ENCODE measurements at places on chromosomes 11 and 22. TPM values are rescaled to one million over a fixed set of nuclear protein-coding genes. Genes with fewer than 3 reads are reported as not detected.

DNA sequence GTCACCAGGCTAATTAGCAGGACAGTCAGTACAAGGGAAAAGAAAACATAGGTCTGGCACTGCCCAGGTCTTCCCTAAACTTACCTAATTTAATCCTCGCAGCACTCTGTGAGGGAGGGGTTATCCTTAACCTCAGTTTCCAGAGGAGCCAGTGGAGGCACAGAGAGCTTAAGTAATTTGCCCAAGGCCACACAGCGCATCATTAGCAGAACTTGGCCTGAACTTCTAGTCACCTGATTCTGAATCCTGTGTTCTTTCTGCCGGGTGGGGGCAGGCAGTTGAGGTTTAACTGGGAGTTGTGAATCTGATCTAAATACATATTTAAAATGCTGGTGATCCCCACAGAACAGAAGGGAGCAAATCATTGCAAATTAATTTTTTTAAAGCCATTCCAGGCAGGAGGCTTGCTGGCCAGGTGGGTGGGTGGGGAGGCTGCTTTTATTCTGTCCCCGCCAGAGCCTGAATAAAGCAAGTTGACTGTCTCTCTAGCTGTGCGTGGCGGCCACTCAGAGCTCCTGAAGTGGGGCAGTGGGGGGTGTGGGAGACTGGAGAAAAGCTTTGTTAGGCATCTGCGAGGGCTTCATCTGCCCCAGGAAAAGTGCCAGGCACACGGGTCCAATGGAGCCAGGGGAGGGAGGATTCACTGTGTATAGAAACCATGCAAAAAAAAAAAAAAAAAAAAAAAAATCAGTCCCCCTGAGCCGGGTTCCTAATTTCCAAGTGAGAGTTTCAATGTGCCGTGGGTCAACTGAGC is 66.1 kb downstream of the NFAM1 start:
- H3K4me1 ChIP-seq = peaks cover 56% of the 10 kb centered on the region
- no peaks in the 10 kb centered on the region for H3K27me3 ChIP-seq
- H3K36me3 ChIP-seq = no peaks in the 10 kb centered on the region

CNIH2 gene
- polyA plus RNA-seq = not detected

- no peaks in the 10 kb centered on the region for H3K27me3 ChIP-seq
- H3K4me1 ChIP-seq = no peaks in the 10 kb centered on the region
- H3K4me3 ChIP-seq = no peak overlapping the region
- H3K36me3 ChIP-seq = no peaks in the 10 kb centered on the region
- peak; percentile 46 for DNase-seq
Measured at GRCh38 chr11:2542406-2542805, 97.6 kb downstream of the KCNQ1 start.

GNG3 gene
- polyA plus RNA-seq = 2.7 TPM

GRCh38 chr22:36430863-36431262 is 43.1 kb upstream of the MYH9 start:
- DNase-seq = no peak
- H3K27ac ChIP-seq = no peak overlapping the region
- no peak overlapping the region for H3K4me3 ChIP-seq

DNA sequence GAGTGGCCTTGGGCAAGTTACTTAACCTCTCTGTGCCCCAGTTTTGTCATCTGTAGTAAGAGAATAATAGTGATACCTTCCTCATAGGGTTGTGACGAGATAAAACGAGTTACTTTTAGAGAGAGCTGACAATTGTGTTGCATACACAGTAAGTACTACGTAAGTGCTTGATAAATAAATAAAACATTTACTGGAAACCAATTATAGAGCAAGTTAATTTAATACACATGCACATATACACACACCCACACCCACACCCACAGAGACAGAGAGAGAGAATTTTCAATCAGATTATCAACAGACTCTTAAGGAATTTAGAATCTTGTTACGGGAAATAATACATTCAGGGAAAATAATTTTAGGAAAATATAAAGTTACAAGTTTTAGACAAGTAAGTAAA is 1045.8 kb upstream of the TENM4 start:
- no peak overlapping the region for H3K27ac ChIP-seq
- no peaks in the 10 kb centered on the region for H3K36me3 ChIP-seq
- no peaks in the 10 kb centered on the region for H3K4me1 ChIP-seq
- H3K27me3 ChIP-seq = no peaks in the 10 kb centered on the region
- DNase-seq = no peak

DNA sequence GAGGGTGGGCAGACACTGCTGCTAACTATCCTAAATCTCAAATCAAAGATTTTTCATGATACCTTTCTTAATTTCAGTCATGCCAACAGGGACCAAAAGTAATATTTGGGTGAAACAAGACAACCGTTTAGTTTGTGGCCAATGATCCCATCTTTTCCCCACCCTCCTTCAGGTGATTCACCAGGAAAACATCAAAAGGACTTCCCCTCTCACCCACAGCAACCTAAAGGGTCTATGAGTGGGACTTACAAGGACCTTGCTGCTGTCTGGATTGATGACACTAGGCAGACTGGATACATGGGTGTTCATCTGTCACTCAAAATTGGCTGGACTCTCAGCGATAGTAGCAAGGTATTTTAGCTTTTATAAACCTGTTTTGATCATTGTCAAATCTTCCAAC is 62.0 kb upstream of the ZC3H12C start:
- DNase-seq = no peak
- H3K27me3 ChIP-seq = no peaks in the 10 kb centered on the region
- no peak overlapping the region for H3K4me3 ChIP-seq
- H3K4me1 ChIP-seq = no peaks in the 10 kb centered on the region
- no peaks in the 10 kb centered on the region for H3K36me3 ChIP-seq
- H3K27ac ChIP-seq = no peak overlapping the region

DNA sequence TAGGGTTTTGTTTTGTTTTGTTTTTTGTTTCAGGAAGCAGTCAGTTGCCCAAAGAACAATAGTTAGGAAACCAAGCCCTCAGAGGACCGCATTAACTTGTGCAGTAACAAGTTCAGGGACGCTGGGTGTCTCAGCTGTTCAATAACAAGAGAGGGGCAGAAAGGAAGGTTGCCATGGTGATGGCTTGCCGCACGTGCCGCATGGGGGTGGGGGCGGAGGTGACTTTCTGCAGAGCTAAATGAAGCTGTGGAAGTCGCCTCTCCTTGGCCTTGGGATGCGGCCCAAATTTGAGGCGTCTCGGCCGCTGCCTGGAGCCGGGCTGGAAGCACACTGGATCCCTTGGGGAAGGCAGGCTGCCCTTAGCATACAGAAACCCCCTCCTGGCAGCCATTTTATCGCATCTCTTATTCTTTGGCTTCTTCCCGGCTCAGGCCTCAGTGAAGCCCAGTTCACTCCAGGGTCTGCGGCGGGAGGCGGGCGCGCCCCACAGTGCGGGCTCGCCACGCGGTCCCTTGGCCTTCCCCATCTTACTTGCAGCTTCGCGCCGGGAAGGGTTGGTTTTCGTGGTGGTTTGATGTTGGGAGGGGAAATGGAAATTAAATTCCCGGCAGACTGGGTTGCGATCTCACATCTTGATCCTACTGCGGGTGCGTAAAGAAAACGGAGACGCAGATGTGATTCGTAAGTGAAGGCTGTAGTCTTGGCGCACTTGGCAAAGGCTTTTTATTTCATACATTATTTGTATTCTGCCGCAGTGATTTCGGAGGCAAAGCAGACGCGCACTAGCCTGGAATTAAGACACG is 94.3 kb downstream of the SLC17A6 start:
- H3K27me3 ChIP-seq = no peaks in the 10 kb centered on the region
- no peak overlapping the region for H3K27ac ChIP-seq
- DNase-seq = no peak
- H3K4me1 ChIP-seq = no peaks in the 10 kb centered on the region

- no peak overlapping the region for H3K4me3 ChIP-seq
- H3K36me3 ChIP-seq = no peaks in the 10 kb centered on the region
- DNase-seq = peak; percentile 77
- no peaks in the 10 kb centered on the region for H3K27me3 ChIP-seq
- H3K4me1 ChIP-seq = peaks cover 4% of the 10 kb centered on the region
- no peak overlapping the region for H3K27ac ChIP-seq
Measured at GRCh38 chr22:17742527-17742902, 31.8 kb downstream of the BID start.

- no peaks in the 10 kb centered on the region for H3K27me3 ChIP-seq
- H3K4me1 ChIP-seq = no peaks in the 10 kb centered on the region
- H3K4me3 ChIP-seq = no peak overlapping the region
- H3K36me3 ChIP-seq = no peaks in the 10 kb centered on the region
- no peak overlapping the region for H3K27ac ChIP-seq
Measured at GRCh38 chr11:21814169-21814568, 378.7 kb upstream of the ANO5 start.

- H3K27me3 ChIP-seq = no peaks in the 10 kb centered on the region
- no peak overlapping the region for H3K27ac ChIP-seq
- peaks cover 6% of the 10 kb centered on the region for H3K36me3 ChIP-seq
- H3K4me1 ChIP-seq = peaks cover 47% of the 10 kb centered on the region
- no peak overlapping the region for H3K4me3 ChIP-seq
Measured at GRCh38 chr11:128476729-128477128, 110.6 kb downstream of the ETS1 start.

THY1 gene
- polyA plus RNA-seq = 61.1 TPM

DNA sequence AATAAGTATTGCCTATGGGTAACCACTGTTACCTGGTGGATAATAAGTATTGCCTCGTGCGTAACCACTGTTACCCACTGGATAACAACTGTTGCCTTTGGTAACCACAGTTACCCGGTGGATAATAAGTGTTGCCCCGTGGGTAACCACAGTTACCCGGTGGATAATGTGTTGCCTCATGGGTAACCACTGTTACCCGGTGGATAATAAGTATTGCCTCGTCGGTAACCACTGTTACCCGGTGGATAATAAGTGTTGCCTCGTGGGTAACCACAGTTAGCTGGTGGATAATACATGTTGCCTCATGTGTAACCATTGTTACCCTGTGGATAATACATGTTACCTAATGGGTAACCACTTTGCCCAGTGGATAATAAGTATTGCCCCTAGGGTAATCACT is 9.8 kb upstream of the NXPE4 start:
- H3K27me3 ChIP-seq = no peaks in the 10 kb centered on the region
- H3K4me3 ChIP-seq = no peak overlapping the region
- no peaks in the 10 kb centered on the region for H3K36me3 ChIP-seq
- DNase-seq = no peak

DNA sequence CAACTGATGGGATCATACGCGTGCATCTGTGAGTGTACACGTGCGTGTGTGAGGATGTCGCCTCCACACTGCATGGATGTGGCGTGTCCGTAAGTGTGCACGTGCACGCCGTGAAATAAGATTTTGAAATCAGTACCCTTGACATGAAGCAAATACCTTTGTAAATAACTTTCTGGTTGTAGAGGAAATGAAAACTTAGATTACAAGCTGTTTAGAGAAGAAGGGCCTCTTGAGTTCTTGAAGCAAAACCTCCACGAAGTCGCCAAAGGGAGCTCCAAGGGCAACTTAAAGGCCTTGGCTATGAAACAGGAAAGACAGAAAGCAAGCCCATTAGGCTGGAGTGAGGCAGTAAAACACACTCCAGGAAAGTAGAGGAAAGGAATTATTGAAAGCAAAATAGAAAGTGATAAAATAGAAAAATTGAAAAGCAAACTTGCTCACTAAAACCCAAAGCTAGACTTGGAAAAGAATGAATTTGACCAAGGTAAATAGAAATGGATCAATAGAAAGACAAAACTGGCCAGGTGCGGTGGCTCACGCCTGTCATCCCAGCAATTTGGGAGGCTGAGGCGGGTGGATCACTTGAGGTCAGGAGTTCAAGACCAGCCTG is 29.7 kb upstream of the TOLLIP start:
- DNase-seq = no peak
- H3K4me1 ChIP-seq = no peaks in the 10 kb centered on the region
- H3K27ac ChIP-seq = no peak overlapping the region
- H3K4me3 ChIP-seq = no peak overlapping the region
- H3K36me3 ChIP-seq = no peaks in the 10 kb centered on the region

DNA sequence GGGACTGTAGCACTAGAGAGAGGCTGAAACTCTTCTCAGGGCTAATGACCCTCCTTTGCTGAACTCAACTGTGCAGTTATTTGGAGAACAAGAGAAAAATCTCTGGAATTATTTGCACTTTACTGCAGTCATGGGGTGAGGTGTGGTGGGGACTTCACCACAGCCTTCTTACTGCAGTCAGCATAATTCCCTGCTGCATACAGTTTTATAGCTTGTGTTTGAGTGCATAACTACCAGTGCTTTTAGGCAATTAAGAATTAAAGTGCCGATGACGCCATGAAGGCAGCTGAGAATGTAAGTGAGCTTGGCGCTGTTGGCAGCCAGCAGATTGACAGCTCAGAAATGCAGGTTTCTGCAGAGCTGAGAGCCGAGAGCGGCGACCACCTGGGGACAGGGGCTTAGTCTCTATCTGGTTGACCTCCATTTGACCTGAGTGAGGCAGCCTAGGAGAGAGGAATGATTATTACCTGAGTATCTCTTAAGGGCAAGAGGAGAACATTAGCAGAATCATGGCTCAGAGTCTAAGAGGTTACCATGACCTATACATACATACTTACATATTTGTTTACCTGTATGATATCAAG is 830.0 kb downstream of the NTM start:
- no peaks in the 10 kb centered on the region for H3K4me1 ChIP-seq
- H3K36me3 ChIP-seq = no peaks in the 10 kb centered on the region
- no peaks in the 10 kb centered on the region for H3K27me3 ChIP-seq

DNA sequence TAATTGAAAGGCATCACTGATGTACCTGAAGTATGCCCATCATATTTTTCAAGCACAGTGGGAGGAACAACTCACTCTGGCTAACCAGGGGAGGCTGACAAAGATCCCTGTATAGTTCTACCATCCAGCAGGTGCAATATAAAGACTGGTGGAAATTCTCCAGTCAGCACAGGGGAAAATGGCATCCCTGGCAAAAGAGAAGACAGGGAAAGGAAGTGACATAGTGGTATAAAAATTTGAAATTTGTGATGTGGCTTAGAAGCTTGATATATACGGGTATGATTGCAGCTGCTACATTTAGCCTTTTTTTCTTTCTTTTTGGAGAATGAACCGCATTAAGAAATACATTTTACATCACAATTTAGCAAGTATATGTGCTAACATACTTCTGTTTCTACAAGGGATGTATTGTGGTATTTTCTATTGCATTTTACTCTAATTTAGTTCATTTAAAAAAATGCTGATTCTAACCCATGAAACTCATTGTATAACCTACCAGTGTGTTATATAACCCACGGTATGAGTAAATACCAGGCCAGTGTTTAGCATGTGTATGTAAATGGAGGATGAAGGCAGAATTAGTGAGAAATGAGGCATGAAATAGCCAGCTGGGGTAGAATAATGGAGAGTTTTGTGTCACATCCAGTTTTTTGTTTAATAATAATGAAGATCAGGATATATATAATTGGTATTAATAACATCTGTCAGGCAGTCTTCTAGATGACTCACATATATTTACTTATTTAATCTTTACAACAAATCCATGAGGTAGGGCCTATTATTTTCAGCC is 186.1 kb downstream of the ARHGAP42 start:
- no peaks in the 10 kb centered on the region for H3K36me3 ChIP-seq
- no peak overlapping the region for H3K4me3 ChIP-seq
- H3K27ac ChIP-seq = no peak overlapping the region
- DNase-seq = no peak

OR51B2 gene
- polyA plus RNA-seq = not detected
